Sigmoid colon (tissue), 7 donors: ENCODE measurements at places on chromosomes 5 and 9. TPM values are rescaled to one million over a fixed set of nuclear protein-coding genes. Genes with fewer than 3 reads are reported as not detected.
A peak's percentile ranks its signal among the peaks of the same experiment; 100 is the strongest.

Gene TTC39B
- 13.6 TPM for total RNA-seq

Gene SPAG8
- total RNA-seq, result 1.4 TPM

Gene GRXCR2
- not detected for total RNA-seq

Gene IL7R
- 4.6 TPM for total RNA-seq

Gene MSX2
- total RNA-seq, result 1.8 TPM

Gene SIMC1
- 10.4 TPM for total RNA-seq

Gene FANCC
- total RNA-seq, result 3.9 TPM

Gene WDR70
- total RNA-seq, result 25.5 TPM

Gene TAF11L6
- total RNA-seq, result not detected

Gene FRMPD1
- total RNA-seq, result 0.16 TPM

Gene CFAP157
- not detected for total RNA-seq

Gene SFXN1
- 24.0 TPM for total RNA-seq

Gene NHP2
- 165 TPM for total RNA-seq

Gene FYB1
- total RNA-seq, result 13.7 TPM

DNA sequence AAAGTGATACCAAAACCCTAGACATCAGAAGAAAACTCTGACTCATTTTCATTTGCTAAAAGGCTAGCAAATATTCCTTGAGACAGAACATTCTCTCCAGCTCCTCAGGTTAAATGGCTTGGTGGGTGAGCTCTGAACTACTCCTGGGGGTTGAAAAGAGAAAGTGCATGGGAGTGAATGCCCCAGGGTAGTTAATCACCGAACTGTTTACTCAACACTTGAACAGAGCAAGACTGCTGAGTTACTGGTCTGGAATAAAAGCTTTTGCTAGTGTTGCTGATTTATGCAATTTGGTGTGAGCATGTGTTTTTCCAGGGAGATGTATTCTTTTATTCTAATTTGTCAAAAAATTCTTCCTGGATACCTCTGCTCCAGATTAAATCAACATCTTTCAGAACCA lies 88.3 kb upstream of the PRDM9 start:
- DNase-seq, result no peak
- no peak overlapping the region for H3K4me3 ChIP-seq
- no peak overlapping the region for H3K27ac ChIP-seq
- no peaks in the 10 kb centered on the region for H3K36me3 ChIP-seq
- H3K27me3 ChIP-seq, result no peaks in the 10 kb centered on the region

DNA sequence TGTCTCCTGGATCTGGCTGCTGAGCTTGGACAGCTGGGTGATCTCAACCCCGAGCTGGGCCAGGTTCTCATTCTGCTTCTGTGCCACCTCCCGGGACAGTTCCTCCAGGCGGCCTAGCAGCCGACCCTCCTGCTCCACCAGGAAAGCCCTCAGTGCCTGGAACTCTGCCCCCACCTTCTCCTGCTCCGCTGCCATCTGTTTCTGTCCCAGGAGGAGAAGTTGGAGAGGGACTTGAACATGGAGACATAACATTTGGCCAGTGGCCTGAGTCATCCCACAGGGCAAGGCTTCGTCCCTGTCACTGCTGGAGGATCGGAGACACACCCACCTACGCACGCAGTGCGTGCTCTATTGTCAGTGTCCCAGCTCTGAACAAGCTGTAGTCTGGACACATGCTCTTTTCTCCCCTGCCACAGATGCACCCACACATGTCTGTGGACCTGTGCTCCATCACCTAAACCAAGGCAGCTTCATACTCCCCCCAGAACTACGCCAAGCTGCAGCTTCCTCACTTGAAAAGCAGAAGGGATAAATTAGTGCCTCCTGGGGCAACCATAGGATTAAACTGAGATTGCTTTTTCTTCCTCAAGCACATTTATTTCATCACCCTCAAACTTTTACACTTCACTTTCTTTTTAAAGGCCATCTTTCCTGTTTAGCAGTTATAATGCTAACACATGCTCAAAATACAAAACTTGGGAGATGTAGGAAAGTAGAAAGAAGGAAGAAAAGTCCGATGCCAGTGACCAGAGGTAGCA lies 4.9 kb downstream of the TRIM7 start:
- no peak overlapping the region for H3K4me3 ChIP-seq
- H3K27ac ChIP-seq, result no peak overlapping the region
- H3K36me3 ChIP-seq, result no peaks in the 10 kb centered on the region
- no peak for DNase-seq
- peaks cover 12% of the 10 kb centered on the region for H3K27me3 ChIP-seq

DNA sequence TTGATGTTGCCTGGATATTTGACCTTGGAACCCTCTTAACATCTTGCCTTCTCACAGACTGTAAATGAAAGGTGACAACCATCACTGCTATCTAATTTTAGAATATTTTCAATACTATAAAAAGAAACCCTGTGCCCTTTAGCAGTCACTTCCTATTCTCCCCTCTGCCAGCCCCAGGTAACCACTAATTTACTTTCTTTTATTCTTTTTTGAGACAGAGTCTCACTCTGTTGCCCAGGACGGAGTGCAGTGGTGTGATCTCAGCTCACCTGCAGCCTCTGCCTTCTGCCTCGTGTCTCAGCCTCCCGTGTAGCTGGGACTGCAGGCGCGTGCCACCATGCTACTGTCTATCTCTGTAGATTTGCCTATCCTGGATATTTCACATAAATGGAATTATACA lies 43.6 kb downstream of the FRMPD1 start:
- H3K36me3 ChIP-seq, result no peaks in the 10 kb centered on the region
- no peak for DNase-seq
- no peak overlapping the region for H3K27ac ChIP-seq
- no peak overlapping the region for H3K4me3 ChIP-seq
- no peaks in the 10 kb centered on the region for H3K27me3 ChIP-seq

DNA sequence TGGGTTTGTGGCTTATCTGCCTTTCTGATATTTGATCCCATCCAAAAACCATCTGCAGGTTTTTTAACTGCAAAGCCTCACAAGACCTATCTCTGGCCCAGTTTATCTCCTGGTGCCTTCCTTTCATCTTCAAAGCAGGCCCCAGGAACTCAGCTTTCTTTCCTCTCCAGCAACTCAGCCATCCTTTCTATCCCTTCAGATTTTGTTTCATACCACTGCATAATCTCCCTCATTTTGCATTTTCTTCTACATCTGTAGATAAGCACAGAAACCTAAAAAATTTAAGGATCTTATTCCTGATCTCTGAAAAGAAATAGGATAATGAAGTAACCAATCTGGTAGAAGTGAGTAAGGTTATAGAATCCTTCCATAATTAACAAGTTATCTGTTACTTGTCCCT lies 19.5 kb upstream of the ERCC6L2 start:
- DNase-seq, result no peak
- no peak overlapping the region for H3K4me3 ChIP-seq
- no peak overlapping the region for H3K27ac ChIP-seq
- no peaks in the 10 kb centered on the region for H3K36me3 ChIP-seq

DNA sequence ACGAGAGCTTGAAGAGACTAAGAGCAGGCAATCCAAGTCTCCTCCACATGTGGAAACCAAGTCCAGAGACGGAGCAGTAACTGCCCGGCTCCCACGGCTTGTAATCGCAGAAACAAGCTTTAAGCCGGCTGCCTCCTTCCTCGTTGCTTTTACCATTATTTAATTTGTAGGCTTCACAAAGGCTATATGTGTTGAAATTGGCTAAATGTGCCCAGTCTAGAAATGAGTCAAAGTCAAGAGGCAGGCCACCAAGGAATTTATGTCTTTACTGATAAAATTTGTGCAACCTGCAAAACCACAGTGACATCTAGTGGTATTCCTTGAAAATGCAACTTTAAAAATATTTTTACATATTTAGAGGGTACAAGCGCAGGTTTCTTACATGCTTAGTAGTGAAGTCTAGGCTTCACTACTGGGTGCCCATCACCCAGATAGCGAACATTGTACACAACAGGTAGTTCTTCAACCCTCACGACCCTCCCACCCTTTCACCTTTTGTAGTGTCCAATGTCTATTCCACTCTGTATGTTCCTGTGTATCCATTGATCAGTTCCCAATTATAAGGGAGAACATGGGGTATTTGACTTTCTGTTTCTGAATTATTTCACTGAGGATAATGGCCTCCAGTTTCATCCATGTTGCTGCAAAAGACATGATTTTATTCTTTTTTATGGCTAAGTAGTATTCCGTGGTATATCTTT lies 33.5 kb upstream of the EBF1 start:
- H3K36me3 ChIP-seq, result no peaks in the 10 kb centered on the region
- DNase-seq, result no peak
- no peak overlapping the region for H3K27ac ChIP-seq
- H3K27me3 ChIP-seq, result no peaks in the 10 kb centered on the region
- no peaks in the 10 kb centered on the region for H3K4me1 ChIP-seq

- H3K36me3 ChIP-seq, result no peaks in the 10 kb centered on the region
- H3K4me3 ChIP-seq, result peak overlapping the region; percentile 56
- peak overlapping the region; percentile 90 for H3K27ac ChIP-seq
- peaks cover 14% of the 10 kb centered on the region for H3K4me1 ChIP-seq
- no peak for DNase-seq
Measured at GRCh38 chr5:179558932-179559283, 8.6 kb downstream of the RUFY1 start.

- peak overlapping the region; percentile 91 for H3K27ac ChIP-seq
- H3K4me1 ChIP-seq, result peaks cover 70% of the 10 kb centered on the region
- no peak for DNase-seq
- H3K4me3 ChIP-seq, result no peak overlapping the region
Measured at GRCh38 chr9:115034801-115035200, 83.2 kb downstream of the TNC start.

- H3K27me3 ChIP-seq, result no peaks in the 10 kb centered on the region
Measured at GRCh38 chr5:147661541-147661940, 121.0 kb downstream of the JAKMIP2 start.

GRCh38 chr5:71809446-71809845 lies 90.4 kb downstream of the CARTPT start:
- H3K27ac ChIP-seq, result no peak overlapping the region
- no peaks in the 10 kb centered on the region for H3K36me3 ChIP-seq
- DNase-seq, result no peak
- no peaks in the 10 kb centered on the region for H3K4me1 ChIP-seq

- H3K27ac ChIP-seq, result peak overlapping the region; percentile 8
- no peaks in the 10 kb centered on the region for H3K4me1 ChIP-seq
- H3K27me3 ChIP-seq, result peaks cover 40% of the 10 kb centered on the region
- no peaks in the 10 kb centered on the region for H3K36me3 ChIP-seq
Measured at GRCh38 chr5:50969151-50970031, 303.0 kb downstream of the PARP8 start.

- no peak overlapping the region for H3K4me3 ChIP-seq
- H3K27me3 ChIP-seq, result no peaks in the 10 kb centered on the region
- H3K36me3 ChIP-seq, result no peaks in the 10 kb centered on the region
Measured at GRCh38 chr5:64883912-64884311, 115.2 kb downstream of the CWC27 start.

DNA sequence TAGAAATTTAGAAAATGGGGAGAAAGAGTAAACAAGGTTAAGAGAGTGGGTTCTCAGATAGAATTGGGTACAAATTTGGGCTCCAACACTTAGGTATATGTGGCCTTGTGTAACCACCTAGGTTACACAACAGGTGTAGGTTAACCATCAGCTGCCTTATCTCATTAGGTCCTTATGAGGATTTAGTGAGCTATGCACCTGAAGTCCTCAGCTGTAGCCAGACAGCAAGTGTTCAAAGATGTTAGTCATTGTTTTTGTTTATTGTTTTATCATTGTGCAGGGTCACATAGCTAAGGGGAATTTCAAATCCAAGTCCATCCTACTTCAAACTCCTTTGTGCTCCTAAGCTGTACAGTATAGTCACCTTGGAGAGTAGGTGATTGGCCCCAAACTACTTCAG lies 970 bp upstream of the TRIM32 start:
- no peaks in the 10 kb centered on the region for H3K27me3 ChIP-seq
- H3K27ac ChIP-seq, result no peak overlapping the region
- H3K4me1 ChIP-seq, result peaks cover 37% of the 10 kb centered on the region

- H3K27me3 ChIP-seq, result no peaks in the 10 kb centered on the region
- no peaks in the 10 kb centered on the region for H3K36me3 ChIP-seq
- H3K27ac ChIP-seq, result peak overlapping the region; percentile 99
Measured at GRCh38 chr5:109413458-109413857, 3.7 kb upstream of the PJA2 start.

GRCh38 chr9:31471010-31471409 lies 913.4 kb upstream of the ACO1 start:
- H3K27ac ChIP-seq, result no peak overlapping the region
- H3K27me3 ChIP-seq, result no peaks in the 10 kb centered on the region
- no peaks in the 10 kb centered on the region for H3K36me3 ChIP-seq
- H3K4me3 ChIP-seq, result no peak overlapping the region
- H3K4me1 ChIP-seq, result no peaks in the 10 kb centered on the region

DNA sequence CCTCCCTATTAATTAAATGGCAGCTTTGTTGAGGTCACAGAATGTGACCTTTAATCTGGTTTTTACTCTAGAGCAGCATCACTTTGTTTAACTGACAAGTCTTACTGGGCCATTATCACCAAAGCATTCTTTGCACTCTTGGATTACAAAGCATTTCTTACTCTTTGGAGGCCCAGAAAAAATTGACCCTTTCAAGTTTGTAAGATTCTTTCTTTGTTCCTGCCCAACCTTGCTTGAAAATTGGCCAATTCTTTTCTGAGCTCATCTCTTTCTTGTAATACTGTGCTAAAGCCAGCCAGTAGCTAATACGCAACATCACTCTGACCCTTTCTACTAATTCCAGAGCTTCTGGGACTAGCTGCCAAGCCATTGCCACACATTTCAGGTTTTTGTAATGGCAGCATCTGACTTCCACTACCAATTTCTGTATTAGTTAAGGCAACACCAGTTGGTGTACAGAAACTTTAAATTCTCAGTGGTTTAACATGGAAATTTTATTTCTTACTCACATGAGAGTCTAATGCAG lies 131.6 kb downstream of the PRDM6 start:
- H3K4me3 ChIP-seq, result no peak overlapping the region
- no peaks in the 10 kb centered on the region for H3K27me3 ChIP-seq
- no peaks in the 10 kb centered on the region for H3K4me1 ChIP-seq
- DNase-seq, result no peak
- no peaks in the 10 kb centered on the region for H3K36me3 ChIP-seq

- no peak for DNase-seq
- H3K4me3 ChIP-seq, result no peak overlapping the region
- H3K27ac ChIP-seq, result peak overlapping the region; percentile 30
- H3K27me3 ChIP-seq, result no peaks in the 10 kb centered on the region
- H3K4me1 ChIP-seq, result no peaks in the 10 kb centered on the region
Measured at GRCh38 chr5:56019306-56020272, 24.8 kb upstream of the IL6ST start.

DNA sequence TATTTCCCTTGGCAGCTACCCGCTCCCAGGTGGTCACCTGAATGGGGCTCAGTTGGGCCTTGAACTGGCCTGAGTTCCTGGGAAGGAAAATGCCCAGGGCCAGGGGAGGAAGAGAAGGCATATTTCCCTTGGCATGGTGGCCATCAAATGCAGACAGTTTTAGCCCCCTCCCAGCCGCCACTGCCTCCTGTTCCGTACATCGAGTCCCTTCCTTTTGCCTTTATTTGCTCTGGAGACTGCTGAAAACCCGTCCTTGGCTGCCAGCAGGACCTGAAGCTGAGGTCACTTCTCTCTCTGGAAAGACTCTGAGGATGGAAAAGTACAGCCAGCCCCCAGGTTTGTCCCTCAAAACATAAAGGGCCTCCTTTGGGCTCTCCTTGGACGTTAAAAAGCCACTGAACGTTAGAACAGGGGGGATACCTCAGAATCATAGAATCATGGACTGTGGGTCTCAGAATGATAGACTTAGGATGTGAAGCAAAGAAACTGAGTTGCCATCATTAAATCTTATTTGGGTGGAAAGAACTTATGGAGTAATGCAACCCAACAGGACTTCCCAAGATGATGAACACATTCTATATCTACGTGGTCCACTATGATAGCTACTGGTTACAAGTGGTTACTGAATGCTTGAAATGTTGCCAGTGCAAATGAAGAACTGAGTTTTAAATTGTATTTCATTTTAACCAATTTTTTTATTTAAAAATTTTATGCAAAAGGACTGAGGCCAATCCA lies 7.1 kb downstream of the SPARC start:
- H3K4me3 ChIP-seq, result no peak overlapping the region
- no peaks in the 10 kb centered on the region for H3K4me1 ChIP-seq
